AG09319 (cell line): ENCODE measurements at places on chromosomes 11 and 22.

DNA sequence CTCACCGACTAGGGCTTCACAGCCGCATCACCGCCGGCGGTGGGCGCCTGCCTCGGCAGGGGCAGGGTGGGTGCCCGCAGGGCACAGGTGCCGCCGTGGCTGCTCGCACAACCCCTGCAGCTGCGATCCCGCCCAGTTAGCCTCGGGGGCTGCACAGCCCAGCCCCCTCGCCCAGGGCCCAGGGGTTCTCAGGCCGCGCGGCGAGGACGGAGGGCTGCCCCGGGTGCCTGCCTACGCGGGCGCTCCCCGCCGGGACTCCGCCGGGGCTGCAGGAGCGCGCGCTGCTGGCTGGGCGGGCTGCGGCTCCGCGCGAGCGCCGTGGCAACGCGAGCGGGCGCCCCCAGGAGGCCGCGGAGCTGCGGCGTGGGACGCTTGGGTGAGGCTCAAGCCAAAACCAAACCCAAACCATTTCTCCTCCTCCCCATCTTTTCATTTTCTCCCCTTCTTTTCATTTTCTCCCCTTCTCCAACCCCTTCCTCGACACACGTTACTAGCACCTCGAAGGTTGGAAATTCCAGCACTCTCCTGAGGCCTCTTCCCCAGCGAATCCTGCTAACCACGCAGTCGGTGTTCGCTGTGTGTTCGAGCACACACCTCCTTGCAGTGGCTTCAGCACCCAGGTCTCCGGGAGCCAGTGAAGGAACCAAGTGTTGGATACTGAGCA is at the start of gene MICAL3:
MICAL3 (minus strand) TSS at position 286 of the 664 bp plus-strand sequence. CDS start 117,749 bp downstream, outside the sequence.
- DNase-seq, result peak; percentile 19

GRCh38 chr11:70853068-70853769 is 399.2 kb downstream of the SHANK2 start:
- no peak for DNase-seq

DNA sequence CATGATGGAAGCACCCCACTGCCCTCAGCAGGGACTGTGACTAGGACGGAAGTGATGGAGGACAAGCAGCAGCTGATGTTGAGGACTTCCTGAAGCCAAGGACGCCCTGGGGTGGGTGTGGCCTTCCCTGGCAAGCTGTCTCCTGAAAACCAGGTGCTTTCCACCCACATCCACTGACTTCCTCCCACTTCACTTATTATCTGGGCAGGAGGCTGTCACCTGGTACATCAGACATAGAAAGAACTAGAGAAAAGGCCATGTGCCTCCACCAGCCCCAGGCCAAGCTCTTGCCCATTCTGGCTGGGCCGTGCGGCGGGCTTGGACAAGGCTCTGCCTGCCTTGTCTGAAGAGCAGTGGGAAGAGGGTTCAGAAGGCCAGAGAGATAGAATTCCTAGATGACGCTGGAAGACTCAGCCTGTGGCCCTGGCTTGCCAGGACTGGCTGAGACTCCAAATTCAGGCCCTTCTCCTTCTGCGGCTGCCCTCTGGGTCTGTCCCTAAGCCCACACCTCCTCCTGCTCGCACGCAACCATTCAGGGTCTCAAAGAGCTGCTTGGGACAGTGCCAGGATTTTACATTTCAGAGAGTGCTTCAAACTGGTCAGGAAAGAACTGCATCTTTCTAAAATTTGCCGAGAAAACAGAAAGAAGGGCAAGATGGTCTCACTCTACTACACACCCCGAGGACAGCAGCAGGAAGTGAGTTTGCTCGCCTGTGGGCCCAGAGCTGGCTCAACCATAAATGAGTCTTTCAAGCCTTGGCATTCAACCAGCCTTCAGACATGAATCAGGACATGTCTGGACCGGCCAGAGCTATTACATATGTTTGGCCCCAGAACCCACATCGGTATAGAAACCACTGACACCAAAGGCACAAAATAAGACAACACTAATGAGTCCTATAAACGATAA is 13.3 kb downstream of the ARHGAP1 start:
- peak; percentile 22 for DNase-seq

GRCh38 chr11:2892215-2892966 is 6.8 kb upstream of the CDKN1C start:
- peak; percentile 19 for DNase-seq

DNA sequence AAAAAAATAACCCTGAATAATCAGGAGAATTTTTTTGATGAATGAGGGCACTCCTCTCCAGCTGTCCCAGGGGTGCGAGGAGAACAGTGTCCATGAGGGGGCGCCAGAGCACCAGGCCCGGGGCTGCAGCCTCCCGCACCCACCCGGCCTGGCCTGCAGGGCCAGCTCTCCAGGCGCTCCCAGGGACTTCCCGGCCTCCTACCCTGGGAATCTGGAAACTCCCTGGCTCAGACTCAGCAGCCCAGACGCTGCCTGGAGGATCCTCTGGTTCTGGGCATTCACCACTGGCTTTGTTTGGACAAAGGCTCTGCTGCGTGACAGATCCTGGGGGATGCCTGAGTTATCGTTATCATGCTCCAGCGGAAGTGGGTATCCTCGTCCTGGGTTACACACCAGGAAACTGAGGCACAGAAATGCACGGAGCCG is 31.0 kb downstream of the MCM5 start:
- DNase-seq, result peak; percentile 88

DNA sequence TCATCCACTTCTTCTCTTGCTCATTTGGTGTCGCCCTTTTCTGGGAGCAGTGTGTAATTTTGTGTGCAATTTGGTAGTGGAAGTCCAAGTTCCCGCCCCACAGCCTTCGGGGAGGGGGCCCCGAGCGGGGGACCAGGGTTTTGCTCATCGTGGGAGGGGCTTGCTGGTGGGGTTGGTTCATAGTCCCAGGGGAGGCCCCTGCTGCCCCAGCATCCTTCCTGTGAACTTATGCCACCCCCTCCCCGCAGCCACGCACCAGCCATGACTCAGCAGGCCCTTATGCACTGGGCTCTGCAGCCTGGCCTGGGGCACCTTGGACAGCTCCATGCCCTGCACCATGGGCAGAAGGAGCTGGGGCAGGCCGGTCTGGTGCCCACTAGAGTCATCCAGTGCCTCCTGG is 1183.6 kb downstream of the BRD1 start:
- no peak for DNase-seq

- no peak for DNase-seq
Measured at GRCh38 chr22:22968366-22968765, 80.8 kb downstream of the IGLL5 start.

DNA sequence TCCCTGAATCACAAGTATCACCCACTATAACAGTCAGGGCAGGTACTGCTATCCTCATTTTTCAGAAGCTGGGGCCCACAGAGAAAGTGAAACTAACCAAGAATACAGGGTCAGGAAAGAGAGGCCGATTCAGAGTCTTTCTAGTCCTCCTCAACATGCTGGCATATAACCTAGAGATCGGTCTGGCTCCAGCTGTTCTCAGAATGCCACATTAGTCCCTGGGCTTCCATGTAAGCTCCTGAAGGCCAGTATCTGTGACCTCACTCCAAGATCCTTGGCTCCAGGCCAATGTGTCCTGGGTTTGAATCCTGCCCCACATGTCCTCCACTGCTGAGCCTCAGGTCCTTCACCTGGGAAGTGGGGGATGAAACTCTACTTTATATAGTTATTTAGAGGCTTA is 50.4 kb downstream of the TENM4 start:
- no peak for DNase-seq

DNA sequence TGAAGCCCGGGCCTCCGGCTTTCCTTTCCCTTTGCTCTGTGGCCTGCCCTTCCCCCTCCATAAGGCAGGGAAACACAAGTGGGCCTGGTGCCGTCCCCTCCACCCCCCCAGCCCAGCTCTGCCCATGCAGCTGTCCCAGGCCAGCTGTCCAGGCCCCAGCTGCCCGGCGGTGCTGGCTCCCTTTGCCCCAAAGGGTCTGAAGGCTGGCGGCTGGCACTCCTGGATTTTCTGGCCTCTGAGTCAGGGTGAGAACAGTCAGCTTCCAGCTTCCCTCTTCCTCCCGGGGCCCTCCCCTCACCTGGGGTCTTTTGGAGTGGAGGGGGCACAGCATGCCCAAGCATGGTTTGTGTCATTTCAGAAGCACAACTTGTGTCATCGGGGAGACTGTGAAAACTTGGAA is 27.8 kb downstream of the CD82 start:
- DNase-seq, result no peak

DNA sequence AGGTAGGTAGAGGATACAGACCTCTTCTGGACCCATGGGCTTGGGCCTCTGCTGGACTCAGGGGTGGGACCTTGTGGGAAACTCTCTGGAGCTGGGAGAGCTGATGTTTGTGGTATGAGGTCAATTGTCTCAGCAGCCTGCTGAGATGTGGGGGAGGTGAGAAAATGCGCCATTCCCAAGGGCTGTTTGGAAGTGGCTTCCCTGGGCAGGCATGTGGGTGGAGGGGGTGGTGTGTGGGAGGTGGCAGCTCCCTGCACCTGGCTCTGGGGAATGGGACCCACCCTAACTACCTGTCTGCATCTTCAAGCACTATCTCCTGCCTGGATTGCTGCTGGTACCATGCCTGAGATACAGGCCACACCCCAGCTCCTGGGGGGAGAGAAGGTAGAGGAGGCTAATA is 97.4 kb upstream of the THY1 start:
- no peak for DNase-seq

- DNase-seq, result no peak
Measured at GRCh38 chr22:39805117-39805516, 88.4 kb downstream of the ENTHD1 start.

DNA sequence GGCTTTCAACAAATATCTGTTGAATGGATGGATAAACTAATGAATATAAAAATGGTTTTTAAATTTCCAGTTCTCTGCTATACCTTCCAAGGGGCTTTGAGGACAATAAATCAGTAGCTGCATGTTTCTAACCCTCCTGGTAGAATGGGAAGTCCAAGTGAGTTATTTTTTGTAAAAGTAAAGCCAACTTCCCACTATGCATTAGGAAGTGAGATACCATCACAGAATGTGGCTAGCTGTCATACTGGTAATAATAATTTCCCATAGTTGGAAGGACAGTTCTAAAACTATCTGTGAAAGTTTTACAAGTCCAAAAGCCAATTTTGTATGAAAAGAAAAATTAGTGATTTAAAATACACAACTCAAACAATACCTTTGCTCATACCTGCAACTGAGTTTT is 50.0 kb downstream of the TMEM123 start:
- DNase-seq, result no peak

GRCh38 chr22:23205339-23206049 is 25.2 kb downstream of the BCR start:
- DNase-seq, result no peak

DNA sequence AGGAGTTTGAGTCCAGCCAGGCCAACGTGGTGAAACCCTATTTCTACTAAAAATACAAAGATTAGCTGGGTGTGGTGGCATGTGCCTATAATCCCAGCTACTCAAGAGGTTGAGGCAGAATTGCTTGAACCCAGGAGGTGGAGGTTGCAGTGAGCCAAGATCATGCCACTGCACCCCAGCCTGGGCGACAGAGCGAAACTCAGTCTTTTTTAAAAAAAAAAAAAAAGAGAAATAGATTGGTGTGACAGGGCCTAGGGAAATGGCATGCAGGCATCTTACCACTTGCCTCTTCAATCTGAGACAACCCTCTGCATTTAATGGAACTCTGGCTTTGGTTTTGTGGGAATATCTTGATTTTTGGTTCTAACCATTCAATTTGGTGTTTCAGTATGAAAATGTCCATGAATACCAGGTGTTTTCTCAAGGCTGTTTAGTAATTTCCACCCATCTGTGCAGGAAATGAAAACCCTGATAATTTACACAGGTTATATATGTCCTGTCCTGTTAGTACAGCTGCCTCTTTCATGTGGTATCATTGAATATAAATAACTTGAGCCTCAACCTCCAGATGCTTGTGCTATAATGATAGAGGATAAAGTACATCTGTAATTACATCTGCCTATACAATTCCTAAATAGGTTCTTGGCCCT is 8.4 kb downstream of the XBP1 start:
- no peak for DNase-seq

DNA sequence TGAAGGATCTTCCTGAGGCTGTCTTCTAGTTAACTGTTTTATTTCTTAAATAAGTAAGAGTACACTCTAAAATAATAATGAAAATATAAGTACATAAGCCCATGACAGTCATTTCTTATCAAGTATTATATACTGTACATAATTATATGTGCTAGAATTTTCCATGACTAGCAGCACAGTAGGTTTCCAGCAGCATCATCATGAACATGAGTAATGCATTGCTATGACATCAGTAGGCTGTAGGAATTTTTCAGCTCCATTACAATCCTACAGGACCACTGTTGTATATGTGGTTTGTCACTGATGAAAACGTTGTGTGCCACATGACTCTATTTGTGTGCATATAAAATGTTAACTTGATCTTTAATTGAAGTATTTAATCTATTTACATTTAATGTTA is 22.0 kb downstream of the ZNF202 start:
- DNase-seq, result no peak

GRCh38 chr11:77446911-77447629 is 26.8 kb downstream of the PAK1 start:
- no peak for DNase-seq

GRCh38 chr11:59510941-59511589 is at the start of gene OR4D9:
Gene OR4D9 (plus strand): TSS chr11:59511539. CDS start chr11:59514913, 3,374 bp downstream.
- no peak for DNase-seq

GRCh38 chr11:64763526-64764039 is 3.8 kb upstream of the PYGM start:
- no peak for DNase-seq

DNA sequence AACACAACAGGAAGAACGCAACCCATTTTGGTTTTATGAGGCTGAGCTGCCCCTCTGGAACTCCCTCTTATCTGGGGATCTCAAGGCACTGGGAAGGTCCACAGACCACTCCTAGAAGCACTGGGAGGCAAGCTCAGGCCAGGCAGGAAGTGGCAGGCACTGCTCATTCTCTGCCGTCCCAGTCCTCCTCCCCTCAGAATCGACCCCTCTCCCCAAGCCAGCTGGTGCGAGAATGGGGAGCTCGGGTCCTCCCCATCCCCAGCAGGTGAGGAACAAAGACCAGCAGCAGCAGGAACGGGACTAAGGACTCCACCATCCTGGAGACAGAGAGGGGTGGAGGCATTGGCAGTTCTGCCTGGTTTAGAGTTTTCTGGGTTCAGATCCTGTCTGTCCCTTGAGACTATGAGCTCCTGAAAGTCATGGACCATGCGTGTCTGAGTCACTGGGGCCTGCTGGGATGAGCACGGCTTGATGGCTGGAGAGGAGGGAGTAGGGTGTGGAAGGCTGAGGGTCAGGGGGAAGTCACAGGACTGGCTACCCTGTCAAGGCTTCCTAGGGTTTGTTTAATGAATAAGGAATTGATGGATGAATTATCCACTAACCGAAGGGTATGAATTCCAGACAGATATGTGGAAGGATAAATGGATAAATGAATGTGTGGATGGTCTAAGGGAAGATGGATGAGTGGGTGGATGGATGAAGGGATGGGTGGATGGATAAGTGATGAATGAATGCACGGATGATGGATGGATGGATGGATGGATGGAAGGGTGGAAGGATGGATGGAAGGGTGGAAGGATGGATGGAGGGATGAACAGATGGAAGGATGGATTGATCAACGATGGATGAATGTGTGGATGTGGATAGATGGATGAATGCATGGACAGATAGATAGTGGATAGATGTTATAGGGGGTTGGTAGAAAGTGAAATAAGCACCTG is 6.4 kb downstream of the MYEOV start:
- no peak for DNase-seq

- no peak for DNase-seq
Measured at GRCh38 chr22:40721266-40721665, 42.0 kb downstream of the MCHR1 start.

GRCh38 chr11:57323167-57323854 is 1.4 kb downstream of the TNKS1BP1 start:
- DNase-seq, result no peak
